ENCODE measurements at places on chromosomes 4 and X. TPM values are rescaled to one million over a fixed set of nuclear protein-coding genes. Genes with fewer than 3 reads are reported as not detected.

The CCNQ gene
- total RNA-seq = 52.0 TPM

The GAGE1 gene
- not detected for total RNA-seq

The SPANXA1 gene
- not detected for total RNA-seq

The SLC16A2 gene
- 9.0 TPM for total RNA-seq

The SRD5A3 gene
- 7.0 TPM for total RNA-seq

The SCD5 gene
- total RNA-seq = 5.6 TPM

The GNPDA2 gene
- total RNA-seq = 19.2 TPM

The XAGE1A gene
- total RNA-seq = not detected

The STAP1 gene
- total RNA-seq = not detected

The KIF4A gene
- 24.6 TPM for total RNA-seq

The CDKL2 gene
- total RNA-seq = 0.29 TPM

The NDUFB11 gene
- total RNA-seq = 42.8 TPM

The HPGD gene
- not detected for total RNA-seq

The SLC25A5 gene
- 158 TPM for total RNA-seq

The PLK4 gene
- total RNA-seq = 0.66 TPM

The UGT2A1 gene
- not detected for total RNA-seq

The RTL3 gene
- total RNA-seq = not detected

The DMRTC1 gene
- not detected for total RNA-seq

The LRAT gene
- not detected for total RNA-seq

The PPARGC1A gene
- under 0.01 TPM for total RNA-seq

The KCND1 gene
- total RNA-seq = under 0.01 TPM

The ZNF280C gene
- 2.6 TPM for total RNA-seq

The ARHGAP10 gene
- 59.3 TPM for total RNA-seq

The TMEM144 gene
- total RNA-seq = 4.3 TPM

The NCAPG gene
- total RNA-seq = 2.2 TPM

The GAGE12H gene
- not detected for total RNA-seq

The FAM9C gene
- total RNA-seq = not detected

The SMIM31 gene
- not detected for total RNA-seq

The TBC1D8B gene
- 10.6 TPM for total RNA-seq

The TGIF2LX gene
- not detected for total RNA-seq

The TSPAN7 gene
- total RNA-seq = not detected

The MTNR1A gene
- total RNA-seq = 0.14 TPM

The ANKRD17 gene
- 68.4 TPM for total RNA-seq

The CLGN gene
- 2.7 TPM for total RNA-seq

The PAGE2 gene
- total RNA-seq = not detected

The PNMA3 gene
- not detected for total RNA-seq

The XAGE2 gene
- not detected for total RNA-seq

The NLGN3 gene
- 0.22 TPM for total RNA-seq

The TLR3 gene
- 1.7 TPM for total RNA-seq

The POF1B gene
- total RNA-seq = not detected

The SEPTIN6 gene
- total RNA-seq = 13.7 TPM

The AIFM1 gene
- 15.9 TPM for total RNA-seq

The SPANXB1 gene
- not detected for total RNA-seq

The CT55 gene
- not detected for total RNA-seq

Data from placental pericyte (primary cell).